ENCODE measurements at places on chromosomes 4 and X.

DNA sequence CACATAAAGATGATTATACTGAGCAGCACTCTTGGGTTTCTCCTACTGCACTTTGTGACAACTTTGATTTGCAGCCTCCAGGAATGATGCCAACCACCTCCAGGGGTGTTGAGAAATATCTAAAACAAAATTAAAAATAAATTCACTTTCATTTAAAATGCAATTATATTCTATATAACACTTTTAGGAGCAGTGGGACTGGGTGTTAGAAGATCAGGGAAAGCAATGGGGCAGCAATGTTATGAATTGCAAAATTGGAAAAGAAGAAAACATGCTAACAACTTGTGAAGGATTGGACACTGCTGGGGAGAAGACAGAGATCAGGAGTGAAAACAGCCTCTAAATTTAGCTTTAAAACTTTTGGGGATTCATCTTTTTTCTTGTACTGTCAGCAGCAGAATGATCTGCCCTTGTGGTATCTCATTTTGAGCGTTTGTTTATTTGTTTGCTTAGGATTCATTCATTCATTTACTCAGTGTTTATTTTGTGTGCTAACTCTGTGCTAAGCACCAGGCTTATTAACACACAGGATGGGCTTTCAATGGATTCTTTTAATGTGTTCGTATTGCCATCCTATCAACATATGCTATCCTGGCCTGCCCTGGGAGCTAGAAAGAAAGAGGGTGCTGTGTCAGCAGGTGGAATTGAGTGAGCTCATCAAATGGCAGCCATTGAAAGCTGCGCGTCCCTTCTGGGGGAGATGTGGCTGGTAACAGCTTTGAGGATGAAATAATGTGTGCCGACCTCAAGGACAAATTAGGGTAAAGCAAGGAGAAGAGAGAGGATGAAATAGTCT is 96.5 kb downstream of the FRMPD4 start:
- DNase-seq, result no peak

DNA sequence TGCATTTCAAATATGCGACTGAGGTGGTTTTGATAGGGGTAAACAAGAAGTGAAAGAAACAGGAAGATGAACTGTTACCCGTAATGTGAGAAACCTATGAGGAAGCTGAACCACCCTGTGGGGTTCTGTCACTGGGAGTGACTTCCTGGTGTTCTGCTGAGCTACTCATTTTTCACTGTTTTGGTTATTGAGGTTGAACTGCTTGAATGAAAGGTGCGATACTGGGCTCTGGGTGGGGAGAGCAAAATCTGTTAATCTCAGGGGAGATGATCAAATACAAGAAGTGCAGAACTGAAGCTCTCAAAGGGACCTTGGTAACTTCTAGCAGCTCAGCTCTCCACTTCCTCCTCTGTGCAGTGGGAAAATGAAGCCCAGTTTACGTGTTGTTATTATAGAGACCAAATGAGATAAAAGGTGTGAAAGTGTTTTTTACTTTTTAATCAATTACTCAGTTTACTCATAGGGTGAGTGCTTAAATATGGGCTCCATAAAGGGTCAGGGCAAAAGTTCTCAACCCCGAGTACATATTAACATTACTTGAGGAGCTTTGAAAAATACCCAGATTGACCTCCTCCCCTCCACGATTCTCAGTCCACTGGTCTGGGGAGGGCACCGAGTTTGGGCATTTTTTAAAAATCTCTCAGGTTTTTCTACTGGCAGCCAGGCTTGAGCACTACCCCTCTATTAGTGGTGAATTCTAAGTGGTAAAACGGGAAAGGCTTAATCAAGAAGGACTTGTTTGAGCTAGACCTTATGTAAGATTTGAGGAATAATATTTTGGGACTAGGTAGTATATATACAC is 66.7 kb downstream of the COQ2 start:
- peak; percentile 54 for DNase-seq

DNA sequence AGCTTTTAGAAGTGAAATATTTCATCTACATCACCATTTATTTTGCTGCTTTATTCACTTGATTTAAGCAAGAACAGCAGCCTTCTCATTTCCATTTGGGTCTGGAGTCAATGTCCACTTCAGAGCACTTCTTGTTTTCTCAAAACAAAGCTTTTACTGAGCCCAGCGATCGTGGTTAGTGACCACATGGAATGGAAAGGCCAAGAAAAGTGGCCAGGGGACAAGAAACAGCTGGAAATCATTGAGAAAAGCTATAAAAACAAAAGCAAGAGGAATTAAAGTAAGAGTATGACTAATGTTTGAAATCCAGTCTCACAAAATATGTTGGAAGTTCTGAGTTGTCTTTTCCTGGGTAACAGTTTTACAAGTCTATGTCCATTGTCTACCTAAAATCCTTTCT is 328.4 kb upstream of the INTU start:
- DNase-seq, result no peak

GRCh38 chr4:78784236-78784865 is 8.2 kb downstream of the BMP2K start:
- DNase-seq, result no peak

DNA sequence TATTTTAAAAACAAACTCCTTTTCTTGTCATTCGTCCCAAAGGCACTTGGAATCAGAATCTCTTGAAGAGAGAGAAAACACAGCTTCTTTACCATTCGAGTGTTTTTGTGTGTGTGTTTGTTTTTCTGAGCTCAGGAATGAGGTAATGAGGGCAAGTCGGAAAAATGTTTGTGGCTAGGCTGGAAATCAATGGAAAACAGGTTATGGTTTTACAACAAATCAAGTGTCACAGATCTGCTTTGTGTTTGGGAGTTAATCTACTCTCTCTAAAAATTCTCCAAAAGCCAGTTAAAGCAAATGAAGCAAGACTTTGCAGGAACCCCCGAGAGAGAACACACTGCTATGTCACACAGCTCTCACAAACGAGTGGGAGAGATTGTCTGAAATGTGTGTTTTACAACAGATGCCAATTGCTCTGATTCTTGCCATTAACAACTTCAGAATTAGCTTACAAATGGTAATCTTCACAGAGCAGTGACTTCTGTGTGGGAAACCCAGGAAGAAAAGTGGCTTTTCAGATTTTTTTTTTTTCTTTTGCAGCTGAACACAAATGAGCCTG is 264.1 kb downstream of the CBLL2 start:
- no peak for DNase-seq

DNA sequence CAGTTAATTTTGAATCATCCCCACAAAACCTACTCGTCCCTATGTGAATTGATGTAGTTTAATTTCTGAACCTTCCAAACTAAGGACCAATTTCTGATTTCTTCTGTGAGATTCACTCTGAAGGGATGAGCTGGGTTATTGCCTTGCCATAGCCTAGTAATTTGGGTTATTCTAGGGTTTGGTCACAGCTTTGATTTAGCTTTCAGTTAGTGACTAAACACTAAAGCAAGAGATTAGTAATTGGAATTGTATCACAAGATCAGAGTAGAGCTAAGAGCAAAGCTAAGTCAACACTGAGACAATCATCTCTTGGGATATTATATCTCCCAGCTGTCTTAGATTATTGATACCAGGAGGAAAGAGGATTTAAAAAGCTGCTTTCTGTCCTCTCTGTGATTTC is 588.0 kb downstream of the CCSER1 start:
- no peak for DNase-seq

DNA sequence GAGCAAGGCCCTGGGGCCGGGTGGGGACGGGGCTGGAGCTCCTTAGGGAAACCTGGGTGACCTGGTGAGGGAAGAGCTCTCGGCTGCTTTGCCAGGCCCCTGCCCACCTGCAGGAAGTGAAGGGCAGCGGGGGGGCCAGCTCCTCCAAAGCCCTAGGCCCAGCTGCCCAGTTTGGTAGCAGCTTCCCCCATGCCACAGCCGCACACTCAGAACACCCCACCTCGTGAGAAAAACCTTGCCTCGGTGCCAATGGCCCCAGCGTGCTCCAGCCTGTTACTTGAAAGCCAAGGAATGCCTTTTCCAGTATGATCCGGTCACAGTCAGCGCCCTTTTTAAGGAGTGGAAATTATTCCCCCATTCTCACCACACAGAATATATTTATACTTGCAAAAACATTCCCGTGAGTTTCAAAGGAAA is 38.3 kb downstream of the ACOX3 start:
- DNase-seq, result no peak

GRCh38 chrX:125205133-125205917 is 114.3 kb upstream of the TEX13C start:
- no peak for DNase-seq

DNA sequence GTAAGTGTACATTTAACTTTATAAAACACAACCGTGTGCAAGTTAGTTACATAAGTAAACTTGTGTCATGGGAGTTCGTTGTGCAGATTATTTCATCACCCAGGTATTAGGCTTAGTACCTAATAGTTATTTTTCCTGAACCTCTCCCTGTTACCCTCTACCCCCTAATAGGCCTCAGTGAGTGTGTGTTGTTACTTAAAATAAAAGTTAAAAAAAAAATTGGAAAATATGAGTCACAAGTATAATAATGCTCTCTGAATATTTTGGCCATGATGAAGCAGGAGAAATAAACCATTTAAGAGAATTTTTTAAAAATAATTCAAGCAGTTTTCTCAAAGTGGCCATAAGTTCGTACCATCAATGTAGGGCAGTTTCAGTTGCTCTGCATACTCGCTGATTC is 105.1 kb upstream of the GRID2 start:
- DNase-seq, result no peak

DNA sequence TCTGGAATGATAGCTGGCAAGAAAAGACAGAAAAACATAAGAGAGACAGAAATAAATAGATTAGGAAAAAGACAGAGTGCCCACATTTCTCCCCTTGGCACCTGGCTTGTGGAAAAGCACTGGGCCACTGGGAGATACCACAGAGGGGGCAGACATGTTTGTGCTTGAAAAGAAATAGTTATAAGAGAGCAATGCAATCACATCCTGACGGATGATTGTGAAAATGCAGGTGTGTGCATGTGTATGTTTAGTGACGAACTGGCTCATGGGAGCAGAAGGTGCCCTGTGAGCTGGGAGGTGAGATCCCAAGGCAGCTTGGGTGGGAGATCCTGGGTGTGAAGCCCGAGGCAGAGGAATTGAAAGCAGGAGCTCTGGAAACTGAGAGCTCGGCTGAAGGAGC is 617.9 kb downstream of the BCOR start:
- no peak for DNase-seq

GRCh38 chr4:23068287-23068686 is 375.6 kb downstream of the GBA3 start:
- DNase-seq, result no peak

DNA sequence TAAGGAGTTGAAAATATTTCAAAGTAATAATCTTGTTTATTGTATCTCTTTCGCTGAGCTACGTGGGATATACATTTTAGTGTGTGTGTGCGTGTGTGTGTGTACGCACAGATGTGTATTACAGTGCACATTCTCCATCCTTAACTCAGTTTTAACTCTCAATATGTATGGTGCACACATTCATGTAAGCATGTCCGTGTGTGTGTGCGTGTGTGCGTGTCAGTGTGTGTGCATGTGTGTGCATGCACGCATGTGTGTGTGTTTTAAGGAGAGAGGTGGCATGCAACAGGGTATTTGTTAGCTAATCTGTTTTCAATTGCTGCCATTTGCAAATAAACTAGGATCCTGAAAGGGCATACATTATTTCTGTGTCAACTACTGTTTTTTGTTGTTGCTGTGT is 264.9 kb upstream of the CXorf51A start:
- DNase-seq, result no peak

DNA sequence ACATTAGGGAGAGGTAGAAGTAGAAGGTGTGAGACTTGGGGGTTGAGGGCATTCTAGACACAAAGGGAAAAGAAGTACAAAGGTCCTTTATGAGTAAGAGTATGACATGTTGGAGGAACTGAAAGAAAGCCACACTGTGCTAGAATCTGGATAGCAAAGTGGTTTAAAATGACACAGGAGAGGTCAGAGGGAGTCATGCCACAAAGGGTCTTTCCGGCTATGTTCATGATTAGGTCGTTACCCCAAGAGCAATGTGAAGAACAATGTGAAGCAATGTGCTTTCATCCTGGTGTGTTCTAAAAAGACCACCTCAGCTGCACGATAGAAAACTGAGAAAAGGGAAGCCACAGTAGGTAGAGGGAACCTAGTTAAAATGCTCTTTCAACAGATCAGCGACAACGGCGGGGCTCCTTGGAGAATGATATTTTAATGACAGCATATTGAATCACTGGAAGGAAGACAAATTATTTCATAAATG is 29.2 kb downstream of the SMIM14 start:
- DNase-seq, result no peak

DNA sequence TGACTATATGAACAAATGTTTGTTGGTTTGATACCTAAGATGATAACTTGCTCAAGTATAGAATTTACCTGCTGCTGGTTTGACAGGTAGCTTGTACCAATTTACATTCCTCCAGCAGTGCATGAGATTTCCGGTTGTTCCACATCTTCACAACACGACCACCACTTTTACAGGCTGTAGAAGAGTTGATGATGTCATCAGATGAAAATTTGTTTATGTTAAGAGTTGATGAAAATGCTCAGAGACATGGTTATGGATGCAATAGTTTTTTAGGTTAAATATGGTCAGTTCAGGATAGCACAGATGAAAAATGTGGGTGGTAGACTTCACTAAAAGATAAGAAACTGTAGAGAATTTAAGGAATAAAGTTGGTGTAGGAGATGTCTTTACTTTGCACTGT is 468.3 kb downstream of the PCDH18 start:
- no peak for DNase-seq

- DNase-seq, result no peak
Observed at GRCh38 chr4:2652415-2653160, 103.5 kb downstream of the TNIP2 start.

Data from activated effector memory CD4-positive, alpha-beta T cell treated with Interleukin-2 at 50 U/mL for 16 hours (primary cell).